ENCODE measurements at places on chromosomes 2 and 18.

DNA sequence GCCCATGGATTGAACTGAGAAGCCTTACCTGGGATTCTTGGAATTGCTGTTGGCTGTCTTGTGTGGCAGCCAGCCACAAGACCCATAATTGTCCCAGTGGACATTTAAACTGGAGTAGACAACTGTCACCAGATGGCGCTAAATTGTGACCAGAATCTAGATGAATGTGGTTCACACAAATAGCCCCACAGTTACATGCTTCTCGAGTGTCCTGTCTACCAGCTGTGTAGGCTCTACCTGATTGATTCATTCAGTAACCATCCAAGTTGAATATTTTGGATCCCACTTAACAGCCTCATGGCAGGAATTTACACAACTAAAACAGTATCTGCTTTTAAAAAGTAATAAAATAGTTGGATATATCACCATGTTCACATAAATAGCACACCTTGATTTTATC lies 73.2 kb downstream of the MAP4K4 start:
- DNase-seq = peak; percentile 37

- no peak for DNase-seq
Observed at GRCh38 chr2:123906361-123906760, 118.7 kb upstream of the CNTNAP5 start.

GRCh38 chr2:62140426-62141141 lies 55.3 kb upstream of the B3GNT2 start:
- DNase-seq = peak; percentile 39

- no peak for DNase-seq
Observed at GRCh38 chr18:37445368-37445767, 120.2 kb downstream of the CELF4 start.

DNA sequence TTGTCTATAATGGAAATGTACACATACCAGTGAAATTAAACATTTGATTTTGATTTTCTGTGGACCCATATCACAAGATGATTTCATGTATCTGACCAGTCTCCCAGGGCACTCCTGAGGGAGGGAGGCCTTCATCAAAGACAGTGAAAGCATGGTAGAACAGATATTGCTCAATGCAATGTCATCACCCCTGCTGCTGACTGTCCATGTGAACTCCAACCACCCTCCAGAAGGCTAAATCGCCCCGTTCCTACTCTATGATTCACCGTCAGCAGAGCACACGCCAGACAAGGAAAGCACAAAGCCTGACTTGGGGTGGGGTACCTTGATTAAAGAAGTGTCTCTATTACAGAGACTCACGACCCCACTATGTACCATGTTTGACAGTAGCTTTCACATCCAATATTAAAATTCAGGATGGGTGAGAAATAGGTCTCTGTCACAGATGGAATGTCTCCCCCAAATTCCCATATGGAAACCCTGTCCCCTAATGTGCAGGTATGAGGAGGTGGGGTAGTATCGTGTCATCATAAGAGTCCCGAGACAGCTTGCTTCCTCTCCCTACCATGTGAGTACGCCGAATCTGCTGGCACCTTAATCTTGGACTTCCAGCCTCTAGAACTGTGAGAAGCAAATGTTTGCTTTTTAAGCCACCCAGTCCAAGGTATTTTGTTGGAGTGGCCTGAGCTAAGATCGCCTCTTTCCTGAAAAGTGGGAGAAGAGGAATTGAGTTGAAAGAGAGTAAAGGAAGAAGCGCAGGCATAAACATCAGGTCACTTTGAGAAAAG lies 42.4 kb downstream of the CYB5A start:
- DNase-seq = no peak

GRCh38 chr2:217106650-217107014 lies 246.8 kb upstream of the TNP1 start:
- no peak for DNase-seq

GRCh38 chr2:100953406-100954043 lies 48.6 kb upstream of the RPL31 start:
- DNase-seq = peak; percentile 75

DNA sequence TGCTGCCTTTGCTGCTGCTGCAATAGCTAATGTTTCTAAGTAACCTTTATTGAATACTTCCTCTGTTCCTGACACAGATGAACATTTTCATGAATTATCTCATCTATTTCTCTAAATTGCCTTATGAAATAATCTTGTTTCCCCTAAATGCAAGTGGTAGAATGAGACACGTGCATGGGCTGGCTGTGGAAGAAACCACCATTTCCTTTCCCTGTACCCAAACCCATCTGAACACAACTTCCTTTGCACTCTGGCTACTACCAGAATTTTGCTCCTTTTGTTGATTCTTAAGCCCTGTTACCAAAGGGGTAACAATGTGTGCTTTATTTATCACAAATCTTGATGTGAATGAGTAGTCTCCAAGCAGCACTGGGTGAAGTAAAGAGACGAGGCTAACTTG lies 29.2 kb downstream of the AKAIN1 start:
- DNase-seq = peak; percentile 65

DNA sequence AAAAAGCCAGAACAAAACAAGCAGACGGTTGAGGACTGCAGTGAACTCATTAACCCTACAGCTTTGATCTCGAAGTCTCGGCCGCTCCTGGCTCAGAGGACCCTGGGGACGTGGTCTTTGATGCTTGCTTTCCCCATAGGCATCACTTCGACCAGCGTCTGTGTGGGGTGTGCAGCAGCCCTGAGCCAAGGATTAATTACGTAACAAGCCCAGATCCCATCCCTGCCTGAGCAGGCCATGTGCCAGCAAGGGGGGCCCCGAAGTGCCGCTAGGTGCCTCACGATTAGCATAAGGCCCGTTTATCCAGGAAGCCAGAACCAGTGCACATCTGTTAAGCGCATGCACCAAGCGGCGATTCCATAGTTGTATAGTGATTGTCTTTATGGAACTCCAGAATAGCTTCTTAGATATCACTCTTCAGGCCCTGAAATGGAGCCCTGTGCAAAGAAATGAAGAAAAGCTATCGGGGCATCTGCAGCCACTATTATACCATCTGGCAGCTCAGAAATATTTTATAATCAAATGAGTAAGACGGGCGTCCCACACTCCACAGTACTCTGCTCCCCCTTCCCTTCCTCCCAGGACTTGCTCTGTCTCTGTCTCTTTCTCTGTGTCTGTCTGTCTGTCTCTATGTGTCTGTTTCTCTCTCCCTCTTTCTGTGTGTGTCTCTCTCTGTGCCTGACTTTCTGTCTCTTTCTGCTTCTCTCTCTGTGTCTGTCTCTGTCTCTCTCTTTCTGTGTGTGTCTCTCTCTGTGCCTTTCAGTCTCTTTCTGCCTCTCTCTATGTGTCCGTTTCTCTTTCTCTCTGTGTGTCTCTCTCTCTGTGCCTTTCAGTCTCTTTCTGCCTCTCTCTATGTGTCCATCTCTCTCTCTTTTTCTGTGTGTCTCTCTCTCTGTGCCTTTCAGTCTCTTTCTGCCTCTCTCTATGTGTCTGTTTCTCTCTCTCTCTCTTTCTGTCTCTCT lies 41.7 kb downstream of the HPCAL1 start:
- DNase-seq = no peak

DNA sequence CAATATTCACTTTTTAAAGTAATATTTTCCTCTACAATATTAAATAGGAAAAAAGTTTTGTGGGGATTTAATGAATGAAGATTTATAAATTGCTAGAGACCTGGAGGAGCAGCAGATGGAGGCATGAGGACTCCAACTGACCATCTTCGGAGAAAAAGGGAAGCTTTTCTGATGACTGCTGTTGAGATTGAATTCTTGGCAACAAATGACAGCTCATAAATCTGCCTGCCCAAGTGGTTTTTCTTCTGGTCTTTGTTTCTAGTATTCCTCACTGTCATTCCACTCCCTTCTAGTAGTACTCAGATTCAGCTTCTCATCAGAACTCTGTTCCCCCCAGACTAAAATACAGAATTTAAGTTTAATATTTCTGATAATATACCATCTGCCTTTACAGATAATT lies 157.0 kb downstream of the EML6 start:
- DNase-seq = no peak

DNA sequence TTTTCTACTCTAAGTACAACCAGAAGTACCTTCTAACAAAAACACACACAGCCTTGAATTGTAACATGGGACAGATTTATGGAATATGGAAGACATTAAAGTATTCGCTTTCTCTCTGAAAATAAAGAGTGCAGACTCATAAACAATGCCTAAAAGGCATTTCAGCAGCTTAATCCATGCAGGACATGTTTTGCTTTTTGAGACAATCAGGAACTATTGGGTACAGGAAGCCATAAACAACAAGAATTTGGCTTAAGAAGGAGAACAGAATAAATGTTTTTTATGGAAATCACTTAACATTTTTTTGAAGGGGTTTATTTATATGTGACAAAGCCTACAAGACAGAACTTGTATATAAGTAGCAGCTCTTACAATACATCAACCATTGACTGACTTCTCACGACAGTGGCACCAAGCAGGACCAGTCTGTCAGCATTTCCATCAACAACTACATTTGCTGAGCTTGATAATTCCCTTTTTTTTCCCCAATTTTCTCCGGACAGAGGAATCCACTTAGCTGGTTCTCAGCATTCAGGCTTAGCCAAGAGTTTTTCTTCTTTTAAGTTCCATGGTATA lies 140.1 kb downstream of the EXOC6B start:
- no peak for DNase-seq

GRCh38 chr2:191155608-191156071 lies 4.8 kb upstream of the STAT4 start:
- peak; percentile 44 for DNase-seq

DNA sequence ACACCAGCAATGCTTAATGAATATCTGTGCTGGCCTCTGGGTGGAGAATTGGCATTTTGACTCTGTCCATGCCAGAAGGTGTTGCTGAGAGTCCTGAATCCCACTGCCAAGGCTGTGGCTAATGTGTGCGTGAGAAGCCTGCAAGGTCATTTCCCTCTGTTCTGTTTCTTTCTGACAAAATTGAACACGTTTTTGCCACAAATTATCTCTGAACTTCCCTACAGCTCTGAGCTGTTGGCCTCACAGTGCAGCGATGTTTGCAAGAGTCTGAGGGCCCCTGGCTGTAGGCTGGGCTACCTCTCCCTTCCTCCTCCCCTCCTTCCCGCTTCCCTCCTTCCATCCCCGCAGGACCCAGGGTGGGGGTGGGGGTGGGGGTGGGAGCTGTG lies 154.1 kb upstream of the HS6ST1 start:
- DNase-seq = no peak

DNA sequence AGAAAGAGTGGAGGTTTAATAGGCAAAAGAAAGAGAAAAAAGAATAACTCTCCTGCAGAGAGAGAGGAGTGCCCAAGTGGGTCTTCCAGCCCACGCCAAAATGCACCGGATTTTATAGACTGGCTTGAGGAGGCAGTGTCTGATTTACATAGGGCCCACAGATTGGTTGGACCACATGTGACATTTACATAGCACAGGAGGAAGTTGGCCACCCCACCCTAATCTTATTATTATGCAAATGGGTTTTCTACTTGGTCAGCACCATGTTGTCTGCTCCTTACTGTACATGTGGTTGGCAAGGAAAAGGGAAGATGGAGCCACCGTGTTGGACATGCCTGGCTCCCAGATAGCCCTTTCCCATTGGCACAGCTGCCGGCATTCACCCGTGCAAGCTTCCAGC lies 56.8 kb downstream of the SP110 start:
- peak; percentile 5 for DNase-seq

DNA sequence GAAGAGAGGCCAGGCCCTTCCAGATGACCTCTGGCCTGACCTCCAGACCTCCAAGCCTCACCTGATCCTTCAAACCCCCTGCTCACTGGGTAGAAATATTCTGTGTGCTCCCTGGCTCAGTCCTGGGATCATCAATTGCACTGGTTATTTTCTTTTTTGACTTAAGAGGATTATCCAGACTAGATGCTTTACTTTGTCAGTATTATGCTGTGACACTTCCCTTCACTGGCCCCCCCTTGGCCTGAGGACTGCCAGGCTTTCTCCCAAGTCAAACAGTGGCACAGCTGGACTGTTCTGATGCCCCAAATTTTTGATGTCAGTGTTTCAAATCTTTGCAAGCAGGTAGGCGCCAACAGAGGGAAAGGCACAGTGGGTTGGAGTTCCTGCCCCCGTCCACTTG lies 156.3 kb upstream of the SKOR2 start:
- DNase-seq = no peak

DNA sequence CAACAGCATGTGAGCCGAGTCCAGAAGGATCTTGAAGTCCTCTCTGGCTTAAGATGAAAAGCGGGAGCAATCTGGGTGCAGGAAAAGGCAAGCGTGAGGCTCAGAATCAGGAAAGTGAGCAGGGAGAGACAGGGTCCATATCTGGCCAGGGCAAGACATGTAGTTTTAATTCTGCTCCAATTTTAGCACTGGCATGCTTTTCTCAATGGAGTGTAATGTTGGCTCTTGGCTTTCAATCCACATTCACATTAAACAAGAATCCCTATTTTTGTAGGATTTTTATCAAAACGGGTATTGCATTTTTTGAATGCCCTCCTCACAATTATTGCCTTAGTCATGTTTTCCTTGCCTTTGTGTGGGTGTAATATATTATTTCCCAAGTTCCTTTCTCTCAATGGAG lies 6.0 kb downstream of the SPATA3 start:
- no peak for DNase-seq

GRCh38 chr2:181776336-181776735 lies 96.0 kb upstream of the NEUROD1 start:
- no peak for DNase-seq

GRCh38 chr2:233120459-233120858 lies 60.3 kb downstream of the INPP5D start:
- no peak for DNase-seq

GRCh38 chr2:113977060-113977659 lies 87.3 kb downstream of the ACTR3 start:
- no peak for DNase-seq

DNA sequence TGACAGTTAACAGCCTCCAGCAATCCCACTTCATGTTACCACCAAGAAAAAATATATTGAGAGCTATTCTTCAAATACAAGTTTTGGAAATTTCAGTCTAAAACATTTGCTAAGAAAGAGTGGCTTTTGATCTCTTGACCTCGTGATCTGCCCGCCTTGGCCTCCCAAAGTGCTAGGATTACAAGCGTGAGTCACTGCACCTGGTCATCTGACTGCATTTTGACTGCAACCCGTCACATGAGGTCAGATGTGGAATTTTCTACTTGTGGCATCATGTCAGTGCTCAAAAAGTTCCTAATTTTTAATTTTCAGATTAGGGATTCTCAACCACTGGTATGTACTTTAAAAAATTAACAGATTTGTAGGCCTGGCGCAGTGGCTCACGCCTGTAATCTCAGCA lies 9.1 kb upstream of the CLK1 start:
- DNase-seq = no peak

DNA sequence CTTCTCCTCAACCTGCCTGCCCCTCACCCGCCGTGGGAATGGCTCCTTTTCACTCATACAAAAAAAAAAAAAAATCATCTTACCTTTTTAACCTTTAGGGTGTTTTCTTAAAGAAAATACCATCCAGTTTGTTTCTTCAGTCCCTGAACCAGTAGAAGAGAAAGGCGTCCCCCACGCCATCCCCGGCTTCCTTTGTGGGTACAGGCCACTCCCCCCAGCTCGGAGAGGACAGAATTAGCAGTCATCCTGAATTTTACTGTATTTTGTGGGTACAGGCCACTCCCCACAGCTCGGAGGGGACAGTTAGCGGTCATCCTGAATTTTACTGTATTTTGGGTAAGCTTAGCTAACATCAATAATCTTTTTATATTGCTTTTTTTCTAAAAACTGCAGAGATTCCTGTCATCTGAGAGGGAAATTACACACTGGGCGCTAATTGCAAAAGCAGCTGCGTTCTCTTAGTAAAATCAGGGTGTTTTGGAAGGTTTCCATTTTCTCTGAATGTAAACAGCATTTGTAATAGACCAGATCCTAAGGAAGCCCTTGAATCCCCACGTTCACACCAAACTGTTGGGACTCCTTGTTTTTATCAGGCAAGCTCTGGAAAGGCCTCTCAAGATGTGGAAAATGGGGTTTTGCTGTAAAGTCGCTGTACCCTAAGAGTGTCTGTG lies 72.5 kb downstream of the NFATC1 start:
- DNase-seq = no peak

GRCh38 chr18:47100212-47100831 lies 50.0 kb downstream of the HDHD2 start:
- DNase-seq = peak; percentile 38
